Activated CD4-positive, alpha-beta T cell treated with anti-CD3 and anti-CD28 coated beads for 36 hours (primary cell): ENCODE measurements at places on chromosomes 7 and 10.

DNA sequence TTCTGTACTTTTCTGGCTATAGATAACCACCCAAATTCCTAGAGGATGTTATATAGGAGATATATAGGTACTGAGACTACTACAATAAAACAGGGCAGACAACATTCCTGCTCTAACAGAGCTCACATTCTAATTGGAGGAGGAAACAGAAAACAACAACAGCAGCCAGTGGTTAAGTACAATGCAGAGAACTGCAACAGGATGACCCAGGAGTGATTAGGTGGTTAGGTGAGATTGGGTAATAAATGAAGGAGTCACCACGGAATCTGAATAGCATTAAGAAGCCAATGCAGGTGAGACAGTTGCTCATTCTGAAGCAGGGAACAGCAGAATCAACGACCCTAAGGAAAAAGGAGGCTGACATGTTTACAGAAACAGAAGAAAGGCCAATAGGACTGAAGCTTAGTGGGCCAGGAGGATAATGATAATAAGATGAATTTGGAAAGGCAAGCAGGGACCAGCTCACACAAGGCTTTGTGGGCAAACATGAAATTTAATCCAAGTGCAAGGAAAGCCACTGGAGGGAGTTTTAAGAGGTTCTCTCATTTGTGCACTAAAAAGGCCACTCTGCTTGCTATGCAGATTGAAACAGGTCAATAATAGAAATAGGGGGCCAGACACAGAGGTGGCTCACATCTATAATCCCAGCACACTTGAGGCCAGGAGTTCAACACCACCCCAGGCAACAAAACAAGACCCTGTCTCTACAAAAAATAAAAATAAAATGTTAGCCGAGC lies 16.9 kb upstream of the REEP3 start:
- DNase-seq: no peak

DNA sequence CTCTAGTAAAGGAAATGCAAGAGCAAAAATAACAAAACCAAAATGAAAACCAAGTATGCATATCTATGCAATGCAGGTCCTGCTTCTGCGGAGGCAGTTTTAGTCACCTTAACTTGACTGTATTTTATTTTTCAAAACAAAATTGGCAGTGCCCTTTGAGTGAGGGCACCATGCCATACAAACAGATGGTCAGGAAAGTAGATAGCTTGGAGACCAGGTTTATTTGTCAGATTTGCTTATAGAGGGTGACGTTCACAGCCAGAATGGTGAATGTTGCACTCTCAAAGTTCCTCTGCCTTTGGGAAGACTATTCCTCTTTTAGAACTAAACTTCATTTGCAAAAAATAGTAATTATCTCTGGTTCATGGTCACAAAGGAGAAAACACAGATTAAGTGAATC lies 801.9 kb downstream of the ANKRD7 start:
- DNase-seq: no peak

GRCh38 chr7:88758381-88759229 lies 895 bp upstream of the ZNF804B start:
- peak; percentile 10 for DNase-seq

- no peak for DNase-seq
These were observed 228.5 kb downstream of the CACNB2 start for GRCh38 chr10:18368682-18369081.

DNA sequence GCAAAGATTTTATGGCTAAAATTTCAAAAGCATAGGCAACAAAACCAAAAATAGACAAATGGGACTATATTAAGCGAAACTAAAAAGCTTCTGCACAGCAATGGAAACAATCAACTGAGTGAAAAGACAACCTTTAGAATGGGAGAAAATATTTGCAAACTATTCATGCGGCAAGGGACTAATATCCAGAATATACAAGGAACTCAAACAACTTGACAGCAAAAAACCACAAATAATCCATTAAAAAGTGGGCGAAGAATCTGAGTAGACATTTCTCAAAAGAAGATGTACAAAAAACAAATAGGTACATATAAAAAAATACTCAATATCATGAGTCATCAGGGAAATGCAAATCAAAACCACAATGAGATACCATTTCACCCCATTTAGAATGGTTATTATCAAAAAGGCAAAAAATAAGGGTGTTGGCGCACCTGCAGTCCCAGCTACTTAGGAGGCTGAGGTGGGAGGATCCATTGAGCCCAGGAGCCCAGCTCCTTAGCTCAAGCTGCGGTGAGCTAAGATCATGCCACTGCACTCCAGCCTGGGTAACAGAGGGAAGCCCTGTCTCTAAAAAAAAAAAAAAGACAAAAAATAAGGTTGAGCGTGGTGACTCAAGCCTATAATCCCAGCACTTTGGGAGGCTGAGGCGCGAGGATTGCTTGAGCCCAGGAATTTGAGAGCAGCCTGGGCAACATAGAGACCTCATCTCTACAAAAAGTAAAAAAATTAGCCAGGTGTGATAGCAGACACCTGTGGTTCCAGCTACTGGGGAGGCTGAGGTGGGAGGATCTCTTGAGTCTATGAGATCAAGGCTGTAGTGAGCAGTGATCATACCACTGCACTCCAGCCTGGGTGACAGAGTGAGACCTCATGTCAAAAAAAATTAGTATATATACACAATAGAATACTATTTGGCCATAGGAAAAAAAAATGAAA lies 4.2 kb upstream of the CCM2 start:
- DNase-seq: peak; percentile 13

GRCh38 chr7:133940368-133940767 lies 186.8 kb upstream of the LRGUK start:
- no peak for DNase-seq

DNA sequence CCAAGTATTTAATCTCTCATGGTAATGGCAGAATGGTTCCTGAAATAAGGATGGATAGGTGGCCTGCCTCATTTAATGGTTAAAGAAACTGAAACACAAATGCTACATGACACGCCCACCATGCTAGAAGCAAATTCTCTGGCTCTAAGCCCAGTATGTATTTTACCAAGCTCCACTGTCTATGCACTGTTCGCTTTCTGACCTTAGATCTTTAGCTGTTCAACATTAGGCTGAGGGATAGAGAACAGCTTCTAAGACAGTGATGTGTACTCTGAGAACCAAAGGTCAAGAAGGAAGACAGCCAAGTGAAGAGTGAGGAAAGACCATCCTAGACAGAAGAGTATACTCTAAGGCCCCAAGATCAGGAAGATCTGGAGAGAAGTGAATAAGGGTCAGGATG lies 26.6 kb downstream of the FAM3C start:
- DNase-seq: no peak

DNA sequence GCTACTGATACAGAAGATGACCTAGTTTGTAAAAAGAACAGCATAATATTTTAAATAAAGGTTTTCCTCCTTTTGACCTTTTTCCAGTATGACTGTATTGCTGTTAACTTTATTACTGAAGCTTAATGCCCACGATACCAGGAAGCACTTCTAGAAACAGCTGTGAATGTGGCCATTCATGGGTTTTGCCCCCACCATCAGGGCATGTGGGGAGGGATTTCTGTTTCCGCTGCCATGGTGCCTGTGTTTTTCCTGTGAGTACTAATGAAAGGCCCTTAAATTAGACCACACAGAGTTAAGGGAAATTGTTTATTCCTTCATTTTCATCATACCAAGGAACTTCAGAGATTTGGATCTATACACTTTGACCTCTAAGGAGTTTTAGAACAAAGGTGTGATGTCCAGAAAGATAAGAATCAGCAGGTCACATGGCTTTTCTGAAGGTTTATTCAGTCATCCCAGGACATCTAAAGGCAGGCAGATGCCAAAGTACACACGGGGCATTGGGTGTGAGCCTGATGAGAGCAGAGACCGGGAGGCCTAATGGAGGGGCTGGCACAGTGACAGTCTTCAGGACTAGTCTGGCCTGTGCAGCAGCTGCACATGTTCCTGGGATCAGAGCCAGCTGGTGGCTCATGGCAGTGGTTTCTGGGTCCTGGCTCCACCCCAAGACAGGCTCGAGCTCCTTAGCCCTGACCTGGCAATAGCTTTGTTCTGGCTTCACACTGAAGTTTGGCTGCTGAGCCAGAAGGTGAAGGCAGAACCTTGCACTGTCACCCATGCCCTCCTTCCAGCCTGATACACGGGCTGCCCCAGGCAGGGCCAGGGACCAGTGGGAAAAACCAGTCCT lies 190.9 kb downstream of the REEP3 start:
- DNase-seq: no peak

GRCh38 chr7:142158736-142159496 lies 47.4 kb downstream of the MGAM2 start:
- no peak for DNase-seq

DNA sequence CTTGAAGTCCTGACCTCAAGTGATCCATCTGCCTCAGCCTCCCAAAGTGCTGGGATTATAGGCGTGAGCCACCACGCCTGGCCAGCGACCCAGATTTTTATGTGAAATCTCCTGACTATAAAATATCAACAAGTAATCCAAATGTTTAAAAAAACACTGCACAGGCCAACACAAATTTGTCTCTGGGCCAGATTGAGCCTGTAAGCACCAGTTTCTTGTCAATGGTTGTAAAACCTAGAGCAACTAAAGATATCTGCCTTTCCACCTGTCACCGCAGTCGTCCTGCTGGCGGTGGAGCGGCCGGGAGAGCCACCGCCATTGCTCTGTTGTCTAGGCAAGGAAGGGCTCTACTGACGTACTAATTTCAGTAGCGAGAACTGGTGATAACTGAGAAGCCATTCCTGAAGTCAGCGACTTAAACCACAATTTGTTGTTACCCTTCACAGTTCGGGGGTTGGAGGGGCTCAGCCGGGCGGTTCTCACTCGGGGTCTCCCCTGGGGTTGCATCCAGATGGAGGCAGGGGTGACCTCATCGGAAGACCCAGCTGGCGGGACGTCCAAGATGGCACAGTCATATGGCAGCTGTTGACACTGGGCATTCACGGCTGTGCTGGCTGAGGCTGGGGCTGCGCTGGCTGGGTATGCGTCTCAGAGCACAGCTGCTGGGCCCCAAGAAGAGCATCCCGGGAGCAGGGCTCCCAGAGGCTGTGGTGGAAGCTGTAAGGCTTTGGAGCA lies 55.2 kb upstream of the PDGFA start:
- no peak for DNase-seq

GRCh38 chr7:149662591-149663095 lies 110.7 kb downstream of the ZNF467 start:
- peak; percentile 86 for DNase-seq

GRCh38 chr10:106815427-106816043 lies 349.0 kb downstream of the SORCS1 start:
- DNase-seq: no peak

DNA sequence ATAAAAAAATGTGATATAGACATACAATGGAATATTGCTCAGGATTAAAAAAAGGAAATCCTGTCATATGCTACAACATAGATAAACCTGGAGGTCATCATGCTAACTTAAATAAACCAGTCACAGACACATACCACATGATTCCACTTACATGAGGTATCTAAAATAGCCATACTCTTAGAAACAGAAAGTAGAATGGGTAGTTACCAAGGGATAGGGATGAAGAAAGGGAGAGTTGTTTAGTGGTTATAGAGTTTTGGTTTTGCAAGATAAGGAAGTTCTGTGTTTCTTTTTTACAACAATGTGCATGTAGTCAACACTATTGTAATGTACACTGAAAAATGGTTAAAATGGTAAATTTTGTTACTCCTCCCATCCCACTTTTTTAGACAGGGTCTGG lies 30.5 kb downstream of the BICC1 start:
- DNase-seq: no peak

DNA sequence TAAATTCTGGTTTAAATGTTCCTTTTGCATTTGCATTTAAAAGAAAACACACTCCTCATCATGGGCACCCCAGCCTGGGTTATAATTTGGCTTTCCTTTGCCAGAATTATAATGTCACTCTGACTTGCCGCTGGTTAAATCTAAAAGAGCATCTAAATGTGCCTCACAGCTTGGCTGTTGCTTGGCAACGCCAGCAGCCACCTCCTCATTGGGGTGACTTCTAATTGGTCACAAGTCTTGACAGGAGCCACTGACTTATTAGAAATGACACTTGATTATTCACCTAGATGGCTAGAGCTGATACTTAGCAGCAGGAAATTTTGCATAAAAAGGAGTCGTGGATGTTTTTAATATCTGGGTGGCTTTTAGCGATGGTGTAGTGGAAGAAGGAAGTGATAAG lies 114.3 kb downstream of the TBXAS1 start:
- DNase-seq: no peak

- no peak for DNase-seq
These were observed 269 bp downstream of the CALD1 start for GRCh38 chr7:134779741-134780065.

GRCh38 chr10:16381083-16381482 lies 55.7 kb upstream of the PTER start:
- no peak for DNase-seq

DNA sequence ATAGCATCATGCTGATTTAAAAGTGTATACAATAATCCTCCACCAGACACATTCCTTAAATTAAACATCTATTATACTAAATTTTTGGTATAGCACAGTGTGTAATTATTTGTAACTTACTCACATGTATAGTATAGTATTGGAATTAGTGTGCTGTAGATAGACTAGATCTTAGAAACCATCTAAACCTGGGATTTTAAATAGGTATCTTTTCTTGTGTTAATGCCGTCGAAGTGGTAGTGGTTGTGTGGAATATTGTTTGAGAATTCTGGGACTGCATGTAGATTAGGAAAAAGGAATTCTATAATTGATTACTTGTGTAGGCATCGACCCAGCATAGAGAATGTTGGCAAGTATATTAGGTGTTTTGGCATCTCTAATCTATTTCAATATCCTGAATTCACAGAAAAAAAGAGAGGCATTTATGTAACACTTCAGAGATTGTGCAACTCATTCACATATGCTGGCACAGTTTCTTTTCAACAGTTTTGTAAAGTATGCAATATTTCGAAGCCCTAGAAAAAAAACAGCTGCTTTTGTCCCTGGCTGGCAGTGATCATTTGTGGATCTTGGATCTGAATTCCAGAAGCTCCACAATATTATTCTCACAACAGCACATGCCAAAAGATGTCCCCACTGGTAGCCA lies 145.5 kb upstream of the AGR3 start:
- DNase-seq: no peak

GRCh38 chr10:126099366-126099765 lies 203.0 kb downstream of the FANK1 start:
- DNase-seq: no peak

DNA sequence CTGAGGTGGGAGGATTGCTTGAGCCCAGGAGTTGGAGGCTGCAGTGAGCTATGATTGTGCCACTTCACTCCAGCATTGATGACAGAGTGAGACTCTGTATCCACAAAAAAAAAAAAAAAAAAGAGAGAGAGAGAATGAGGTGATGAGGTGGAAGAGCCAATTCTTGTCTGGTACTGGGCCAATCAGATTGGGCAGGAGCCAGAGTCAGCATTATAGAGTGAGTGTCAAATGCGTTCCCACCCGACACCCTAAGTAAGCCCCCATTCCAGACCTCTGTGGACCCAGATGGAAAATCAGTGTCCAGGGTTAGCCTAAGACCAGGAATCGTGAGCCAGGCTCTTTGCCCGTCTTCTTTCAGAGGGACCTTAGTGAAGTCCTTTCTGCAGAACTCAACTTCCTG lies 83.9 kb downstream of the WIPF3 start:
- no peak for DNase-seq

GRCh38 chr7:106603346-106603745 lies 57.6 kb downstream of the CCDC71L start:
- no peak for DNase-seq
